ENCODE measurements at places on chromosomes 16 and 17.
A peak's percentile ranks its signal among the peaks of the same experiment; 100 is the strongest.

DNA sequence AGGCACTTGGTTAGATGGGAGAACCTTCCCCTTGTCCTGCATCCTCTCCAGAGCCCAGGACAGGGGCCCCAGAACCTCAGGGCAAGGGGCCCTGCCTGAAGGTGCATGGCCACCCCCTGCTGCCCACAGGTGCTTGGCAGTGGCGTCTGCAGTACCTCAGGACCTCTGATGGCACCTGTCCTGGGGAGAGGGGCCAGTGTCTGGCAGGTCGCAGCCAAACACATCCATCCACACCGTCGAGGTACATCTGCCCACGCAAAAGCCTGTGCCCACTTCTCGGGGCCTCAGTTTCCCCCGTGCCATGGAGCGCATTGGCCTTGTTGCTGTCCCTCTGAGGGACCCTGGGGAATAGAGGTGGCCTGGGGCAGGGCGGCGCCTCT lies 9.3 kb downstream of the MAP2K3 start:
- no peak for DNase-seq

GRCh38 chr17:70687421-70687820 lies 518.1 kb downstream of the KCNJ2 start:
- DNase-seq = no peak

- no peak for DNase-seq
Measured at GRCh38 chr17:67902511-67903231, 77.4 kb downstream of the BPTF start.

- no peak for DNase-seq
Measured at GRCh38 chr17:48997827-48998586, 822 bp downstream of the IGF2BP1 start.

GRCh38 chr17:80426671-80427326 lies 11.8 kb downstream of the ENDOV start:
- peak; percentile 23 for DNase-seq

DNA sequence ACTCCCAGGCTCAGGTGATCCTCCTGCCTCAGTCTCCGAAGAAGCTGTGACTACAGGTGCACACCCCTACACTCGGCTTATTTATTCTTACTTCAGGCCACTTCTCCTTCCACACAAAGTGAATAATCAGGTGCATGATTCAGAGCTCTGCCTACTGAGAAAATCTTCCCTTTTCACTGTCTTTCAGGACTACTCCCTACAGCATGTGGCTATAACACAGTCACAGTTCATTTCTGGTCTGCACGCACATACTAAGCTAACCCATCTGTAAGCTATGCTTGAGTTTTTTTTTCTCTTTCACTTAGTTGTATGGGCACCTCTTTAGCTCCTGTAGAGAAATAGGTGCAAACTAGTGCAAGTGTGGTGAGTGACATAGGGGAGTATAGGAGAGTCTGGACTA lies 7.6 kb upstream of the SLFN5 start:
- DNase-seq = no peak

DNA sequence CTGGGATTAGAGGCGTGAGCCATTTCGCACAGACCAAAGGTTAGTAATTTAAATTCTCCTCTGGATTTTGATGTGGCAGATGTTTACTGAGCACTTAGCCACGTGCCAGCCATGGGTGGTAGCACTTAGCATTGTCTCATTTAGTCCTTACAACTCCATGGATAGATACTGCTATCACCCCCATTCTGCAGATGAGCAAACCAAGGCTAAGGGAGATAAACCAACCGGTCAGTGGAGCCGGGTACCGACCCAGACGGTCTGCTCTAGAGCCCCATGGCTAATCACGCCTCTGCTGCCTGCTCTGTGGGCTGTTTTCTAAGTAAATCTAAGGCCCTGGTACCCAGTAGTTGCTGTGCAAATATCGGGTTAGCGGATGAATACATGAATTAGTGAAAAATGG lies 12.6 kb upstream of the ADGRG1 start:
- DNase-seq = no peak

DNA sequence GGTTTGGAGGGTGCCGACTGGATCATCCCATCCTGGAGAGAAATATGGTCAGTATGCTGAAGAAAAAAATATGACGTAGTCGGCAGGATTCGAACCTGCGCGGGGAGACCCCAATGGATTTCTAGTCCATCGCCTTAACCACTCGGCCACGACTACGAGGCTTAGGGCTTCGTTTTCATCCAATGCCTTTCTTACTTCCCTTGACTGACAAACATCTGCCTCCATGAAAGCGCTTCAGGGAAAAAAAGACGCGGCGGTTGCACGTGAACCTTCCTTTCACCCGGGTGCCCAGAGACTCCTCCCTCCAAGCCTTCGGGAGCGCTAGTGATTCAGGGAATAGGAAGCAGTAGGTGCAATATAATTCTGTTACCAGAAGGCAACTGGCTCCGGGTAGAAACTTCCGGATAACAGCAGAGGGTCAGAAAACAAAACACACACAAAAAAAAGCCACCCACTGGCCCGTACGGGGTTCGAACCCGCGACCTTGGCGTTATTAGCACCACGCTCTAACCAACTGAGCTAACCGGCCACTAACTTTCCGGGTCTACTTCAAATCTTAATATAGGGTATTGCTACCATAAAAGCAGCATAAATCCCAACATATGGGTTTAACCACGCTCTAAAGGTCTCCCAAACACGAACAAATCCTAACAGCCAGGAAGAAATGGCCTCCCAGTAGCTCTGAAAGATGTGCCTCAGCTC lies 16.3 kb upstream of the AURKB start:
- no peak for DNase-seq

GRCh38 chr17:70050931-70051330 lies 24.1 kb upstream of the KCNJ16 start:
- DNase-seq = no peak

GRCh38 chr17:11901931-11902330 lies 95.3 kb downstream of the ZNF18 start:
- DNase-seq = no peak

DNA sequence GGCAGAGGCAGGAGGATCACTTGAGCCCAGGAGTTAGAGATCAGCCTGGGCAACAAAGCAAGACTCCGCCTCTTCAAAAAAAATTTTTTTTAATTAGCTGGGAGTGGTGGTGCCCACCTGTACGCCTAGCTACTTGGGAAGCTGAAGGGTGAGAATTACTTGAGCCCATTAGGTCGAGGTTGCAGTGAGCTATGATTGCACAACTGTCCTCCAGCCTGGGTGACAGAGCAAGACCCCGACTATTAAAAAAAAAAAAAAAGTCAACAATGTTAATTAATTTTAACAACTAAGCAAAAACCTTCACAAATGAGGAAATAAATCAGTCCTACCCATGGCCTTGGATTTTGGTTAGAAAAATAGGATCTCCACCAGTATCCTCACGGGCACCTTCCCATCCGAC lies 5.4 kb downstream of the DHX58 start:
- DNase-seq = no peak

DNA sequence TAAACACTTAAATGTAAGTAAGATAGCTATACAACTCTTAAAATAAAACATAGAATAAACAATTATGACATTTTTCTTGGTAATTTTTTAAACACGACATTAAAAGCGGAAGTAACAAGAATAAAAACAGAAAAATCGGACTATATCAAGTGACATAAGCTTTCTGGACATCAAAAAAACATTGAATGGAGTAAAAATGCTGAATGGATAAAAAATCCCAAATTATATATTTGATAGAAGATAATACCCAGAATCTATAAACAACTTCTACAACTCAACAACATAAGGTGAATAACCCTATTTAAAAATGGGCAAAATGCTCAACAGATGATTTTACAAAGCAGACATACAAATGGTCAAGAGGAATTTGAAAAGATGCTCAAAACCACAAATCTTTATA lies 1866.5 kb downstream of the TP53TG3F start:
- DNase-seq = no peak

DNA sequence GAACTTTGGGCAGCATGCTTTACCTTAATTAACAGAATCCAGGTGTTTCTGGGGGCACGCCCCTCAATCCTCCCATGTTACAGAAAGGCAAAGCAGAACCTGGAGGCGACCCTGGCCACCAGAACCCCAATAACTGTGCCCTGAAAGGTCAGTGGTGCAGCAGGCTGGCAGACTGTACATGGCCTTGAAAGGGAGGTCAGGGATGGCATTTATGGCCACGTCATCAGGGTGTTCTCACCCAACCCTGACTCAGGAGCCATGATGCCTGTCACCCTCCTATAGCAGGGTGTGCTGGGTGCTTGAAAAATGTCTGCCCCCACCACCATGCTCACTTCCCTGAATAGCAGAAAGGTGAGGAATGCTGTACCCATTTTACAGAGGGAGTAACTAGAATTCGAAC lies 177.7 kb downstream of the TMEM132E start:
- DNase-seq = no peak

DNA sequence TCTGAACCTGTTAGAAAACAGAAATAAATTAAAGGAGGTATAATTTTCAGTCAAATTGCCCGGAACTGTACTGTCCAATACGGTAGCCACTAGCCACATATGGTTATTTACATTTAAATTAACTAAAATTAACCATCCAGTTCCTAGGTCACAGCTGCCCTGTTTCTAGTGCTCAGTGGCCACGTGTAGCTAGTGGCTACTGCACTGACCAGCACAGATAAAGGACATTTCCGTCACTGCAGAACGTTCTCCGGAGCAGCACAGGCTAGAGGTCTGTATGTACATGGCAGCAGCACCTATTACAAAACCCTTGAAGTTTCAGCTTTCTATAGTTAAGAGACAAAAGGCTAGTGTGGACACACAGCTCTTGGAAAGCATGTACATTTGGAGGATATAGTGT lies 33.7 kb downstream of the CPSF4L start:
- DNase-seq = no peak

- DNase-seq = peak; percentile 72
Measured at GRCh38 chr17:79740413-79740812, 9.7 kb downstream of the ENPP7 start.

- no peak for DNase-seq
Measured at GRCh38 chr17:39264119-39264518, 38.4 kb upstream of the STAC2 start.

GRCh38 chr17:59433586-59433985 lies 102.1 kb downstream of the YPEL2 start:
- no peak for DNase-seq

DNA sequence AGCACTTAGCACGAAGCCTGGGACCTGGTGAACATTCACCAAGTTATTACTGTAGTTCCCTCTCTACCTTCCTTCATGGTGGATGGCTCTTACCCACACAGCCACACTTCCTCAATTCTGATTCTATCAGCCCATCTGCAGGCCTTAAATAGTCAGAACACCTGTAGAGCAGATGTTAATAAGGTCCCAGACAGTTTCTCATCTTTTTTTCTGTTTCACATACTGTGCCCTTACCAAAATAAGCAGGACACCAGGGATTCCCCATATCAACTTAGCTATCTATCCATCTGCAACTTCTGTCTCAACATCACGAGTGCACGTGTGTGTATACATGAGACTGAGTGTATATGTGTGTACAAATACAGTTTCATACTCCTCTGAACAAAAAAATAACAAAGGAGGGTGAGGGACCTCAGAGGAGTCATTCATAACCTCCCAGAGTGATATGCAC lies 2.8 kb downstream of the RECQL5 start:
- DNase-seq = no peak

DNA sequence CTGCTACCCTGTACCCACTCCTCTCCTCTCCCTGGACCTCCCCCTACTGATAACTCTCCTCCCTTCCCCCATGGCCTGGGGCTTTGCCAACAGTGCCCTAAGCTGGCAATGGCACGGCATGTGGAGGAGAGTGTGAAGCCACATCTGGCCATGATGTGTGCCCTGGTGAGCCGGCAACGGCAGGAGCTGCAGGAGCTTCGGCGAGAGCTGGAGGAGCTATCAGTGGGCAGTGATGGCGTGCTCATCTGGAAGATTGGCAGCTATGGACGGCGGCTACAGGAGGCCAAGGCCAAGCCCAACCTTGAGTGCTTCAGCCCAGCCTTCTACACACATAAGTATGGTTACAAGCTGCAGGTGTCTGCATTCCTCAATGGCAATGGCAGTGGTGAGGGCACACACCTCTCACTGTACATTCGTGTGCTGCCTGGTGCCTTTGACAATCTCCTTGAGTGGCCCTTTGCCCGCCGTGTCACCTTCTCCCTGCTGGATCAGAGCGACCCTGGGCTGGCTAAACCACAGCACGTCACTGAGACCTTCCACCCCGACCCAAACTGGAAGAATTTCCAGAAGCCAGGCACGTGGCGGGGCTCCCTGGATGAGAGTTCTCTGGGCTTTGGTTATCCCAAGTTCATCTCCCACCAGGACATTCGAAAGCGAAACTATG lies 5.2 kb downstream of the TRAF4 start:
- DNase-seq = no peak

GRCh38 chr17:6374271-6374691 lies 60.6 kb downstream of the AIPL1 start:
- DNase-seq = peak; percentile 11

DNA sequence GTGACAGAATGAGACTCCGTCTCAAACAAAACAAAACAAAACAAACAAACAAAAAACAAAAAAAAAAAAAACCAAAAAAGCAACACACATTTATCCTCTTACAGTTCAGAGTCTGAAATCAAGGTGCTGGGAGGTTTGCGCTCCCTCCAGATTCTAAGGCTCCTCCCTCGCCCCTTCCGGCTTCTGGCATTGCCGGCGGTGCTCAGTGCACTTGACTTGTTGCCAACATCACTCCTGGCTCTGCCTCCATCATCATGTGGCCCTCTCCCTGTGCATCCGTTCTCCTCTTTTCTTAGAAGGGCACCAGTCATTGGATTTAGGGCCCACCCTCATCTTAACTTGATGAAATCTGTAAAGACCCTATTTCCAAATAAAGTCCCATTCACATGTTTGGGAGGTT lies 73.8 kb downstream of the RBFOX3 start:
- DNase-seq = no peak
